Mucosa of descending colon (tissue), 3 donors: ENCODE measurements at places on chromosomes 6 and 20. TPM values are rescaled to one million over a fixed set of nuclear protein-coding genes. Genes with fewer than 3 reads are reported as not detected.

DNA sequence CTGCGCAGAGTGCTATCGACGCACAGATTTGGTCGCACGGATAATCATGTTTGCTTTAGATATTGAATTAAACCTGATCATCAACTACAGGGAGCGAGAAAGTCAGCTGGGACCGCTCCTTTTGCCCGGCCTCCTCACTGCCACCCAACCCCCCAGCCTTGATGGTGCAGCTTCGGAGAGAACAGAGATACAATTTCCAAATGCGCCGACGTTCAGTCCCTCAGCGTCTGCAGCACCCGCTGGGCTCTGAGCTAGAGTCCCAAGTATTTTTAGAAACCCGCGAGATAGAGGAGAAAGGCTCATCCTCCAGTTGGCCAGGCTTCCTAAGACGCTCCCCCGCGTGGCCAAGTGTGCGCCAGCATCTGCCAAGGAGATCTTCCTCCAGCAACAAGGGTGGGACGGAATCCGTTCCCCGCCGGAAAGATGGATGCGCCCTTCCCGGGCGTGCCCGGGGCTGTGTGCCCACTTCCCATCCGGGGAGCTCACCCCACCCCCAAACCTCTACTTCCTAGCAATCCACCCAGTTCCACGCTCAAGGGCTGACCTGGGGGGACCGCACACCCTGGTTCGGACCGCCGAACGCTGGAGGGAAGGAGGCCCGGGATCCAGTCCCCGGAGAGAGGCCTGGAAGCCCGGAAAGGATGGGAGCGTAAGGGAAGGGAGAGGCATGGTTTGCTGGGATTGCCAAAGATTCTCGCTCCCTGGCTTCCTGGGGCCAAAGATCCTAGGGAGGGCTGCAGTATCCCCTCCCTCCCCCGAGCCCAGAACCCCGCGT lies 4.1 kb downstream of the NKX2-2 start:
- no peak for DNase-seq

DNA sequence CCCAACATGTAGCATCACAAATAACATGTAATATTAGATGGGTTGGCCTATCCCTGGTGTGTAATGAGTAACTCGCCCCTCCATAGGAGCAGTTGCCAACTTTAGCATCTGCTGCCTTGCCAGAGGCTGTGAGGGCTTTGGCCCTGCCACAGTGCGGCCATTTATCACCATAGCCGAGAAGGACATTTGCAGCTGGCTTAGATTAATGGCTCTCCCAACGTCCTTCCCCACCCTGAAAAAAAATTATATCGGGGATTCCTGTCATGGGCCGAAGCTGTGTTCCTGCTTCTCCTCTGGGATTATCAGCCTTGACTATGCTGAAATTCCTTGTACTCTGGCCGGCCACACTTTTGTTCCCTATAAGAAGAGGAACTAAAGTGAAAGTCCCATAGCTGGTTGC lies 7.6 kb upstream of the ADIG start:
- DNase-seq = no peak

GRCh38 chr6:115120391-115120790 lies 777.6 kb upstream of the HS3ST5 start:
- DNase-seq = no peak

COL21A1 gene
- 2.1 TPM for total RNA-seq

ENPP3 gene
- total RNA-seq = 19.5 TPM
